ENCODE measurements at places on chromosomes 7 and 10.

- H3K27ac ChIP-seq = no peak overlapping the region
- no peaks in the 10 kb centered on the region for H3K4me1 ChIP-seq
- H3K36me3 ChIP-seq = no peaks in the 10 kb centered on the region
- no peaks in the 10 kb centered on the region for H3K27me3 ChIP-seq
These were observed 505.3 kb downstream of the SORCS3 start for GRCh38 chr10:105146436-105146835.

DNA sequence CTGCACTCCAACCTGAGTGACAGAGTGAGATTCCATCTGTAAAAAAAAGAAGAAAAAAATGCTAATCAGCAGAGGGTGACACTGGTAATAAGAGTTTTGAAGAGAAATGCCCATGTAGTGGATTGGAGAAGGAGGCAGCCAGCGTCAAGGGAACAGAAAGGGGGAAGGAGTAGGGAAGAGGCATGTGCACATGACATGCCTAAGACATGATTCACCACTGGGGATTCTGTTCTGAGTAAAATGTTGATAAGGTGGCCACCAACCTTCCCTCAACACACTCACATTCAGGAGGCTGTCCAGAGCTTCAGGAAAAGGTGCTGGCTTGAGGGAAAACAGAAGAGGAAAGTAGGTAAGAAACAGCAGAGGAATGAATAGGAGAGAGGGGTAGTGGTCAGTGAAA, 39.9 kb downstream of the AKR1D1 start:
- DNase-seq = no peak
- no peaks in the 10 kb centered on the region for H3K4me1 ChIP-seq
- no peak overlapping the region for H3K4me3 ChIP-seq
- H3K27ac ChIP-seq = no peak overlapping the region

- H3K27ac ChIP-seq = no peak overlapping the region
- DNase-seq = no peak
- H3K4me3 ChIP-seq = no peak overlapping the region
- no peaks in the 10 kb centered on the region for H3K4me1 ChIP-seq
These were observed 117.7 kb downstream of the ELFN1 start for GRCh38 chr7:1787681-1788235.

DNA sequence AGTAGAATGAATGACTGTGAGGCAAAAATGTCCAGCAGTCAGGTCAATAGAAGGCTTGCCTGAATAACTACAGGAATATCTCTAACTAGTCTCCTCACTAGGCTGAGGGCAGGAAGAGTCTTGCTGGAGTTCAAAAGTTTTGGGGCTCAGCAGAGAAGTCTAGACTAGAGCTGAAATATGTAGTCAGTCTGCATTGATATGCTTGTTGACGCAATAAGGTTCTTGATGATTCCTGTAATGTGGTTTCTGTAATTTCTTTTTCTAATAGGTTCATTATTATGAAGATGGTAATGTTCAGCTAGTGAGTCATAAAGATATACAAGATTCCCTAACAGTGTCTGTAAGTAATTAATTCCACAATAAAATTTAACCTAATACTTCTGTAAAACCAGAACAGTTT, 41.5 kb upstream of the ST7 start:
- DNase-seq = no peak
- no peaks in the 10 kb centered on the region for H3K4me1 ChIP-seq
- H3K27ac ChIP-seq = no peak overlapping the region
- no peak overlapping the region for H3K4me3 ChIP-seq
- peaks cover 53% of the 10 kb centered on the region for H3K36me3 ChIP-seq
